Urothelium cell line (cell line): ENCODE measurements at places on chromosomes 6 and 20.

GRCh38 chr6:30543821-30544220 is 12.5 kb downstream of the GNL1 start:
- DNase-seq, result no peak

DNA sequence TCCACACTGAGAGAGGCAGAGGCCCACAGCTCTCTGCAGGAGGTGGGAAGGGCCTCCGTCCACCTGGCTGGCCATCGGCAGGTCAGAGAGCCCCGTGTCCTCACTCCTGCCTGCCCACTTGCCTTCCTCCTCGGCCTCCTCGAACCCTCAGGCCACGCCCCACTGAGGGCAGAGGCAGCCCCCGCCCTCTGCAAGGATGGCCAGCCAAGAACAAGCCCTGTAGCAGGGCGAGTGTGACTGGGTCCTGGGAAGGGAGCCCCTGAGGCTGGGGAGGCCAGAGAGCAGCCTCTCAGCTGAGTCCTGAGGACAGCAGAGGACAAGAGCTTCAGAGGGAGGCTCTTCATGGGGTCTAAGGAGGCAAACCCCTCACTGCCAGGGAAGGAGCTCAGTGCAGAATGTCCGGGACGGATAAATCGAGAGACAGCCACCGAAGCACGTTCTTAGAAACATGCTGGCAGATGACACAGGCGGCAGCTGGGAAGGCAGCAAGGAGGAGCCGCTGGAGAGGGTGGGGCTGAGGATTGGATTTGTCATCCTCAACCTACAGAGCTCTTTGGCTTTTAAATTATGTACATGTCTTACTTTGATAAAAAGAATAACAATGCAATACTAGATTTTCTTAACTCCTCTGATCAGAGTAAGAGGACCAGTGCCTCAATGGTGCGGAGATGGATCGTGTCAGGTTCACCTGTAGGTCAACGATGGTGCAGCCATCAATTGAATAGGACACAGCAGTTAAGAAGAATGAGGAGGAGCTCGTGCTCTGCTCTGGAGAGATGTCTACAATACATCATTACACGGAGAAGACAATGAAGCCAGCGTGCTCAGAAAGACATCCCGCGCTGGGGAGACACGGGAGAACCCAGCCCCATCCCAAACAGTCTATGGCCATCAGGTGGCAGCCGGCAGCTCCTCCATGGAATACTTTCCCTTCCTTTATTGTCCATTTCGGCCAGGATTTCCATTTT is 53.0 kb downstream of the GNAS-AS1 start:
- DNase-seq, result no peak

GRCh38 chr20:58310291-58310782 is 822 bp downstream of the RAB22A start:
- no peak for DNase-seq

DNA sequence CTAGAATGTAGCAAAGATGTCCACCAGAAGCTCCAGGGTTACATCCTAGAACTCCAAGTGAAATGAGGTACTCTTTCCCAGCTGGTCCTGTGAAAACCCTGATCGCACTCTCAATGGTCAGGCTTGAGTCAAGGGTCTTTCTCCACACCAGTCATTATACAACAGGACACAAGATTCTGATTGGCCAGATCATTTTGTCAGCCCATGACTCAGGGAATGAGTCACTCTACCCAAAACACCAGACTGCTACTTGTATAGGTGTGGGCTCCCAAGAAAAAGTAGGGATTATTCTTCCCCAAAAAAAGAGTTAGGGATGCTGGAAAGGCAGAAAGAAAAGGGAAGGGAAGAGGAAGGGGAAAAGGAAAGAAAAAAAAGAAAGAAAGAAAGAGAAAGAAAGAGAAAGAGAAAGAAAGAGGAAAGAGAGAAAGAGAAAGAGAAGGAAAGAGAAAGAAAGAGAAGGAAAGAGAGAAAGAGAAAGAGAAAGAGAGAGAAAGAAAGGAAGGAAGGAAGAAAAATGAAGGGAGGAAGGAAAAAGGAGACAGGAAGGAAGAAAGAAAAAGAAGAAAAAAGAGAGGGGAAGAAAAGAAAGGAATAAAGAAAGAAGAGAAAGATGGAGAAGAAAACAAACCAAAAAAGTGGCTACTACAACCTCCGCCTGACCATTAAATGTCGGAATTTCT is 30.5 kb downstream of the ANKEF1 start:
- no peak for DNase-seq

GRCh38 chr20:53349730-53350129 is 243.9 kb downstream of the ZNF217 start:
- no peak for DNase-seq

GRCh38 chr20:46808565-46808964 is 86.1 kb upstream of the EYA2 start:
- no peak for DNase-seq
